Memory B cell (primary cell): ENCODE measurements at places on chromosomes 2 and 18.
A peak's percentile ranks its signal among the peaks of the same experiment; 100 is the strongest.

- no peak for DNase-seq
- H3K27ac ChIP-seq: no peak overlapping the region
- peaks cover 8% of the 10 kb centered on the region for H3K36me3 ChIP-seq
Observed at GRCh38 chr2:73037947-73038585, 33.4 kb downstream of the SFXN5 start.

DNA sequence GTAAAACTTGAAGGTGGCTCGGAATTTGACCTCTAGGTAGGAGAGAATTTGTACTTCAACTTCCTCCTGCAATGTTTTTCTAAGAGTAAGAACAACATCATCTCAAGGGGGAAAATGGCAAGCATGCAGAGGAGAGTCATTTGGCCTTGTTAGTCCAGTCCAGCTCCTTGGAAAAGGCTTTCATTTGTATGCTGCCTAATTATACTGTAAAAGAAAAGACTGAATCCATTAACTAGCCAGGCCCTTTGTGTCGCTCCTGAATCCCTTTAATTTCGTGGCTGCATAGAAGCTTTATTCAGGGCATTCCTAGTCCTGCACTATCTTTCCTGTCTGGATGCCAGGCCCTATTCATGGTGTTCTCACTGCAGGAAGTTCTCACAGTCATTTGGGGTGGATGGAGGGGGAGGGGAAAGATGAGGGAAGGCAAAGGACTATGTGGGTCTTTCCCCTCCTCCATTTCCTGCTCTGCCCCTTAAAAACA lies 36.0 kb downstream of the PHLPP1 start:
- no peak overlapping the region for H3K27ac ChIP-seq
- H3K36me3 ChIP-seq: peaks cover 1% of the 10 kb centered on the region
- no peaks in the 10 kb centered on the region for H3K27me3 ChIP-seq
- H3K4me3 ChIP-seq: no peak overlapping the region
- no peak for DNase-seq

DNA sequence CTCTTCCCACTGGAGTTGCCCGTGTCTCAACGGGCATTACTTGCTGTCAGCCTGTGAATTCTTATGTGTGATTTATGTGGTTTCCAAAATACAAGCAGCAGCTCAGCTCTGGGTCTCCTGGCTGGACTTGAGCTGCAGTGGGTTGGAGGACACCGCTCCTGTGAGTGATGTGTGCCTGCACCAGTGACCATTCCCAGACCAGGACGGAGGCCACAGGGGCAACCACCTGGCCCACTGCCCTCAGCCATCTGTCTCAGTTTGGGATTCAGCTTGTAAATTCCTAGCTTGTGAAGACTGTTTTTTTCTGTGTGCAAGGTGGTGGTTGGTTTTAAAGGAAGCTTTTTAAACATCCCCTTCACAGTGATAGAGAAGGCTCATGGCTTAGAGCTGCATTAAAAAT lies 261.0 kb downstream of the BCL2 start:
- no peak overlapping the region for H3K4me3 ChIP-seq
- no peak overlapping the region for H3K27ac ChIP-seq

GRCh38 chr18:64717026-64717425 lies 568.1 kb upstream of the LINC00305 start:
- no peaks in the 10 kb centered on the region for H3K27me3 ChIP-seq
- H3K4me1 ChIP-seq: peaks cover 13% of the 10 kb centered on the region
- H3K4me3 ChIP-seq: no peak overlapping the region
- no peak overlapping the region for H3K27ac ChIP-seq

- DNase-seq: peak; percentile 23
- H3K27me3 ChIP-seq: no peaks in the 10 kb centered on the region
- H3K27ac ChIP-seq: peak overlapping the region; percentile 91
- H3K36me3 ChIP-seq: peaks cover 2% of the 10 kb centered on the region
- H3K4me3 ChIP-seq: peak overlapping the region; percentile 97
- H3K4me1 ChIP-seq: peaks cover 9% of the 10 kb centered on the region
Observed at GRCh38 chr18:21703241-21703820, 1.2 kb downstream of the ABHD3 start.

DNA sequence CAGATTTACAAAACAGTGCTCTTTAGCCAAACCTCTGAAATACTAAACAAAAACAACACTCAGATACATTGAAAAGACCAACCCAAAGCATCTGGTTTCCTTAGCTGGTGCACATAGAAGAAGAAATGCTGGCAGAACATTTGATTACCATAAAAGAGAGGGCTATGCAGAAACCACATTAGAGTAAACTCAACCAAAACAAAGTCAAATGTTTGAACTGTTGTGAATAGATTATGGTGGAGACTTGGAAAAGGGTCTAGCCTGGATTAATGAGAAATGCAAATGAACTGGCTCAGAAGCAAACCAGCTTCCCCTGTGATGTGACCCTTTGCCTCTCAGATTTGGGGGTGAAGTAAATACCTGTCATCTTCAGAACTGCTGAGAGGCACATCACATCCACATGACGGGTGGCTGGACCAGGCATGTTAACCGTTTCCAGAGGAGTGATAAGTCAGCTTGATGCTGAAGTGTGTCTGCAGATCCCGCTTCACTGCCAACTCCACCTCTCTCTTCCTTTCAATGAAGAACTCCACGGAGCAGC lies 153.0 kb downstream of the NRP2 start:
- H3K36me3 ChIP-seq: no peaks in the 10 kb centered on the region
- H3K4me3 ChIP-seq: no peak overlapping the region
- no peak for DNase-seq
- H3K4me1 ChIP-seq: no peaks in the 10 kb centered on the region
- H3K27me3 ChIP-seq: peaks cover 11% of the 10 kb centered on the region

GRCh38 chr2:20172273-20173055 lies 52.5 kb downstream of the SDC1 start:
- no peak overlapping the region for H3K27ac ChIP-seq
- H3K4me3 ChIP-seq: no peak overlapping the region
- no peaks in the 10 kb centered on the region for H3K36me3 ChIP-seq
- no peak for DNase-seq
- H3K4me1 ChIP-seq: no peaks in the 10 kb centered on the region
- peaks cover 1% of the 10 kb centered on the region for H3K27me3 ChIP-seq

- peaks cover 15% of the 10 kb centered on the region for H3K4me1 ChIP-seq
- no peak overlapping the region for H3K4me3 ChIP-seq
- H3K27me3 ChIP-seq: peaks cover 2% of the 10 kb centered on the region
- no peak for DNase-seq
- no peak overlapping the region for H3K27ac ChIP-seq
Observed at GRCh38 chr2:230128623-230129342, 60.1 kb upstream of the SLC16A14 start.

- no peaks in the 10 kb centered on the region for H3K4me1 ChIP-seq
- H3K27ac ChIP-seq: no peak overlapping the region
- H3K4me3 ChIP-seq: no peak overlapping the region
- no peak for DNase-seq
Observed at GRCh38 chr2:200829258-200829655, 17.5 kb downstream of the BZW1 start.

DNA sequence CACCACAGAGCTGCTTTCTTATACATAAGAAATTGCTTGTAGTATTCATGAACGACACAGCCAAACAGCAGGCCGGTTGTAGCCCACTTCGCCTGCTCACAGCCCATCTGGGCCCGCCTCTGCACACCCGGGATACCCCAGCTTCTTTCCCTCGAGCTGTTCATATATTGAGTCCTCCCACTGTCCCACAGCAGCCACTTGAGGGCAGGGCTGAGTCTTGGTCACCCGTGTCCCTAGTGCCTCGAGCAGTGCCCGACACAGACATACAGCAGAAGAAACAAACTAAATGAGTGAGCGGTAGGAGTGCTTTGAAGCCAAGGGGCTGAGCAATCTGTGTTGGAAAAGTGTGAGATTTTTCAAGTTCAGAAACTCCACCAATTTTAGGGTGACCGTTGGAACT lies 251.4 kb downstream of the KLHL29 start:
- no peaks in the 10 kb centered on the region for H3K27me3 ChIP-seq
- H3K36me3 ChIP-seq: peaks cover 4% of the 10 kb centered on the region
- H3K4me1 ChIP-seq: no peaks in the 10 kb centered on the region
- H3K4me3 ChIP-seq: no peak overlapping the region
- DNase-seq: no peak

- H3K4me3 ChIP-seq: no peak overlapping the region
- peaks cover 5% of the 10 kb centered on the region for H3K4me1 ChIP-seq
- peak overlapping the region; percentile 12 for H3K27ac ChIP-seq
- H3K36me3 ChIP-seq: no peaks in the 10 kb centered on the region
- no peak for DNase-seq
Observed at GRCh38 chr2:218362606-218363005, 5.9 kb downstream of the CATIP start.

- H3K36me3 ChIP-seq: no peaks in the 10 kb centered on the region
- no peak overlapping the region for H3K27ac ChIP-seq
- H3K27me3 ChIP-seq: peaks cover 20% of the 10 kb centered on the region
- H3K4me1 ChIP-seq: peaks cover 3% of the 10 kb centered on the region
- DNase-seq: no peak
- no peak overlapping the region for H3K4me3 ChIP-seq
Observed at GRCh38 chr2:42051543-42052235, 3.9 kb downstream of the PKDCC start.

DNA sequence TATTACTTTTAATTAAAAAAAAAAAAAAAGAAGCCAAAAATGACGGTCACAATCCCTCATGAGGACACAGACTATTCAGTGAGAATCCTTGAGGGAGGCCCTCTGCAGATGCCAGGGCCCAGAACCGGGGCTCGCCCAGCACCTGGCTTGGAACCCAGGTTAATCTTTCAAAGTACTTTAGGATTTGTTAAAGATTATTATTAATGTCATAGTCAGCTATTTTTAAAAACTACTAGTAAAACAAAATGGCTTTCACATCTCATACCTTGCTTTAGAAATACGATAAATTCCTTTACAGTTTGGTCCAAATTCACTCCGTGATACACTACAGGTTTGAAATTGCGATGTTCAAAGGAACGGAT lies 27.1 kb downstream of the C2orf76 start:
- peaks cover 9% of the 10 kb centered on the region for H3K36me3 ChIP-seq
- peak overlapping the region; percentile 72 for H3K27ac ChIP-seq
- no peaks in the 10 kb centered on the region for H3K27me3 ChIP-seq
- no peak overlapping the region for H3K4me3 ChIP-seq

GRCh38 chr18:37552286-37552685 lies 13.3 kb downstream of the CELF4 start:
- no peak overlapping the region for H3K4me3 ChIP-seq
- H3K36me3 ChIP-seq: no peaks in the 10 kb centered on the region
- H3K4me1 ChIP-seq: no peaks in the 10 kb centered on the region
- no peak overlapping the region for H3K27ac ChIP-seq

- peak overlapping the region; percentile 90 for H3K4me3 ChIP-seq
- peak overlapping the region; percentile 99 for H3K27ac ChIP-seq
- H3K27me3 ChIP-seq: no peaks in the 10 kb centered on the region
- peaks cover 27% of the 10 kb centered on the region for H3K4me1 ChIP-seq
- no peaks in the 10 kb centered on the region for H3K36me3 ChIP-seq
Observed at GRCh38 chr2:70141902-70142589, 48.8 kb downstream of the C2orf42 start.

DNA sequence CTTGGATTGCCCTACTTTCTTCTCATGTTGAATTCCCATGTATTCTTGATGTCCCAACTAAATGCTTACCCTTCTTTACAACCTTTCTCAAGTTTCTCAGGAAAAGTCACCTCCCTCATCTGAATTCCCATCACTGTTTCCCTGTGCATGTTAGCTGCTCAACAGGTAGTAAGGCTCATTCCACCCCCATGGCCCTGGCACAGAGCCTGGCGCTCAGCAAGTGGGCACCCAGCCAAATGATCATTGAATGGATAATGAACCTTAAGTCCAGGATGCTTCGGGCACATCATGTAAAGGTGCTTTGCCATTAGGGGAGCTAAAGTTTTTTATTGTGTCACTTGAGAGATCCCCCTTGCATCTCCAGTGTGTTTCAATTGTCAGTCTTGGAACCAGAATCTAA lies 124.0 kb downstream of the PKP4 start:
- no peak overlapping the region for H3K4me3 ChIP-seq
- no peaks in the 10 kb centered on the region for H3K27me3 ChIP-seq
- H3K4me1 ChIP-seq: no peaks in the 10 kb centered on the region

GRCh38 chr2:21427606-21428005 lies 303.8 kb downstream of the TDRD15 start:
- no peaks in the 10 kb centered on the region for H3K36me3 ChIP-seq
- H3K4me1 ChIP-seq: no peaks in the 10 kb centered on the region
- H3K27ac ChIP-seq: no peak overlapping the region
- no peak for DNase-seq

- no peaks in the 10 kb centered on the region for H3K36me3 ChIP-seq
- H3K4me3 ChIP-seq: no peak overlapping the region
- no peaks in the 10 kb centered on the region for H3K4me1 ChIP-seq
- H3K27me3 ChIP-seq: no peaks in the 10 kb centered on the region
- H3K27ac ChIP-seq: no peak overlapping the region
- DNase-seq: no peak
Observed at GRCh38 chr18:56060967-56061541, 473.1 kb upstream of the TCF4 start.

GRCh38 chr2:18546567-18546966 lies 13.9 kb downstream of the RDH14 start:
- H3K36me3 ChIP-seq: peaks cover 12% of the 10 kb centered on the region
- H3K4me1 ChIP-seq: peaks cover 23% of the 10 kb centered on the region
- no peak overlapping the region for H3K4me3 ChIP-seq
- peaks cover 2% of the 10 kb centered on the region for H3K27me3 ChIP-seq
- no peak overlapping the region for H3K27ac ChIP-seq
- no peak for DNase-seq

- no peak overlapping the region for H3K27ac ChIP-seq
- peaks cover 5% of the 10 kb centered on the region for H3K4me1 ChIP-seq
- H3K4me3 ChIP-seq: no peak overlapping the region
- H3K27me3 ChIP-seq: no peaks in the 10 kb centered on the region
- no peak for DNase-seq
- no peaks in the 10 kb centered on the region for H3K36me3 ChIP-seq
Observed at GRCh38 chr2:108367014-108367413, 10.7 kb upstream of the SULT1C4 start.

- no peaks in the 10 kb centered on the region for H3K27me3 ChIP-seq
- peaks cover 30% of the 10 kb centered on the region for H3K36me3 ChIP-seq
- DNase-seq: no peak
- H3K27ac ChIP-seq: no peak overlapping the region
- H3K4me1 ChIP-seq: peaks cover 8% of the 10 kb centered on the region
- H3K4me3 ChIP-seq: no peak overlapping the region
Observed at GRCh38 chr2:3288470-3289170, 89.0 kb downstream of the EIPR1 start.
